Foreskin keratinocyte (primary cell): ENCODE measurements at places on chromosomes 11 and 22.

DNA sequence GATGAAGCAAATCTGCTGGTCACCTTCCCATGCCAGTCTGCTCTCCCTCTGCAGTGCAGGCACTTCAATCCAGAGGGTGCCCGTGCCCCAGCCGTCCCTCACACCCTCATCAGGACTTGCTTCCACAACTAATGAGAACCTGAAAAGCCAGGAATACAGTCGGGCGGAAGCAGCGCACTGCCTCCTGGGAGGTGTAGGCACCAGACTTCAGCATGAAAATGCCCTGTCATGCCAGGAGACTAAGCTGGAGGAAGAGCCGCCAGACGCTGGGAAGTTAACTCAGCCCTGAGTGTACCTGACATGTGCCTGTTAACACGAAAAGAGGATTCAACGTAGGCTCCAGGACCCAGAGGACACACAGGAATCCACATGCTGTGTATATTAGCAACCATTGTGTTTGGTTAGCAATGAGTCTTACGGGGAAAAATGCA, 40.1 kb upstream of the FLI1 start:
- DNase-seq: peak; percentile 78

DNA sequence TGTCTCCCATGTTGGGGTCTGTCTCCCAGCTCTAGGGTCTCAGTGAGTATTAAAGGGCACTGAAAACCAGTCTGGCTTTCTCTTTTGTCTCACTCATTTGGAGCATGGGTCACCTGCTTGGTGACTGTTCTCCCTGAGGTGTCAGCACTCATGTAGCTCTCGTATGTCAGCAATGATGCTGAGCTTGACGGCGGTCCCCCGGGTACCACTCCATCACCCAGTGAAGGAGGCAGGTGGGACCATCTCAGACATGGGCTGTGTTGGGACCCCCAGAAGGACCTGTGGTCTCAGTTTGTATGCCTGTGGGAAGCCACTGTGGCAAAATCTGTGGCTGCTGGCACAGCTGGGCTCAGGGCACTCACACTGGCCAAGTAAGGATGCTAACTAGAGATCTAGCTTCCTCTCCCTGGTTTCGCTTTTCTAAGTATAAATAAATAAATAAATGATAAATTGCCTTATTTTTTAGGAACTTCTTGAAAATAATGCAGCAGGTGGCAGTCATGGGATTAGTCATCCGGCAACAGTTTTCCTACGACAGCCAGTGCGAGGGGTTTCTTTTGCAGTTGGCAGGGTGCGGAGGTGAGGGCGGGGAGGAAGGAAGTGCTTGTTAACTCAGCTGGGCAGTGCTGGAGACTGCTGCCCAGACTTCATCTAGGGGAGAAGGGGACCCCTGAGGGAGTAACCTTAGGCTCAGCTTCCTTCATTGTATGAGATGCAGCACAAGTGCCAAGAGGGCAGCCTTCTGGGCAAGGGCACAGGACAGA, 48.8 kb downstream of the OSBP2 start:
- DNase-seq: no peak

GRCh38 chr11:65578134-65578533, 2.3 kb downstream of the EHBP1L1 start:
- no peak for DNase-seq

DNA sequence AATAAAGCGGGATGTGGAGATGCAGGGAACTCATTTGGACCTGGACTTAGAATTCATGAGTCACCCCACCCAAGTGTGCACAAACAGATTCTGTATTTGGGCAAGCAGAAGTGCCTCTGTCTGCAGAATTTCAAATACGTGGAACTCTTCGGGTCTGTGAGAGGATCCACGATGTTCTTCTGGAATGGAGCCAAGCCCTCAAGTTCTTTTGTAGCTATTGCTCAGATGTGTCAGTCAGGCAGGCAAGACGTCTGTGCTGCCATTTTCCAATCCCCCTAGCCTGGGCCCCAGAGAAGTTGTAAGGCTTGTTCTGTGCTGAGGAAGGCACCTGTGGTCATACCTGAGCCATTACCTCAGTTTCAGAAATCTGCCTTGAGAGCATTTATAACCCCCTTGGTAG, 132.8 kb upstream of the RASSF10 start:
- DNase-seq: no peak
